ENCODE measurements at places on chromosomes 13 and 19.

- H3K4me1 ChIP-seq, result peaks cover 65% of the 10 kb centered on the region
- H3K27me3 ChIP-seq, result no peaks in the 10 kb centered on the region
- peak; percentile 82 for DNase-seq
- no peaks in the 10 kb centered on the region for H3K36me3 ChIP-seq
- peak overlapping the region; percentile 88 for H3K27ac ChIP-seq
Observed at GRCh38 chr19:48716562-48717291, 2.8 kb downstream of the MAMSTR start.

GRCh38 chr19:30310602-30311263 is 61.5 kb upstream of the ZNF536 start:
- no peaks in the 10 kb centered on the region for H3K27me3 ChIP-seq
- no peaks in the 10 kb centered on the region for H3K4me1 ChIP-seq
- H3K36me3 ChIP-seq, result no peaks in the 10 kb centered on the region
- H3K27ac ChIP-seq, result no peak overlapping the region
- no peak for DNase-seq

GRCh38 chr19:51687791-51688670 is 5.1 kb upstream of the SPACA6 start:
- H3K27ac ChIP-seq, result peak overlapping the region; percentile 100
- peak overlapping the region; percentile 30 for H3K4me3 ChIP-seq
- no peaks in the 10 kb centered on the region for H3K36me3 ChIP-seq
- no peaks in the 10 kb centered on the region for H3K27me3 ChIP-seq
- peaks cover 32% of the 10 kb centered on the region for H3K4me1 ChIP-seq
- peak; percentile 88 for DNase-seq

- no peak overlapping the region for H3K27ac ChIP-seq
- peaks cover 1% of the 10 kb centered on the region for H3K4me1 ChIP-seq
- H3K4me3 ChIP-seq, result no peak overlapping the region
- peaks cover 14% of the 10 kb centered on the region for H3K27me3 ChIP-seq
- H3K36me3 ChIP-seq, result peaks cover 8% of the 10 kb centered on the region
- no peak for DNase-seq
Observed at GRCh38 chr19:38204096-38204495, 19.9 kb downstream of the DPF1 start.

DNA sequence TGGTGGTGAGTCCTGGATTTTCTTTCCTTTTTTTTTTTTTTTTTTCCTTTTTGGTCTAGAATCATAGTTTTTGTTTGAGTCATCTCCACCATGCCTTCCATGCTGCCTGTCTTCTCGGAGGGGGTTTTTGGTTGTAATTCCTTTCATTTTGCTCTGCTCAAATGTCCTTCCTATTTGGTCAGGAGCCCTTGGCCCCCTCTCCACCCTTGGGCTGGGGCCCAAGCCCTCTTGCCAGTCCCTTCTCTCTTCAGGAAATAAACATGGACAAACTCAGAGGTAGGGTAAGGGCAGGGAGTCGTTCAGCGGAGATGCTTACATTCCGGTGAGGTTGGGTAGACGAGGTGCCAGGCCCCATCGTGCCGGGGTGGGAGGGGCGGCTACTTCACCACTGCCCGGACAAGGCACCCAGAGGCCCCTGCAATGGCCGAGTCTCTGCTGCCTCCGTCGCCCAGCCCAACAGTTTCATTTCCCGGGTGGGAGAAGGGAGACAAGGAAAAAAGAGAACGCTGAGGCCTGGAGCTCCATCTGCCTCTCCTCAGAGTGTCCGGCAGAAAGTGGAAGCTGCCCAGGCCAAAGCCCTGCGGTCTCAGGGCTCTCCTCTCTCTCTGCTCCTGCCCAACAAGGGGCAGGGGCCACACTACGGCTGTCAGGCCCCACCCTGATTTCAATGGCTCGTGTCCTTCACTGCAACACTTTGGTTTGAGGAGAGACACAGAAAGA is 12.7 kb downstream of the ZNF574 start:
- H3K27me3 ChIP-seq, result no peaks in the 10 kb centered on the region
- DNase-seq, result no peak
- H3K4me3 ChIP-seq, result no peak overlapping the region
- H3K36me3 ChIP-seq, result peaks cover 4% of the 10 kb centered on the region
- H3K27ac ChIP-seq, result peak overlapping the region; percentile 61

GRCh38 chr13:84029396-84029795 is 147.1 kb upstream of the SLITRK1 start:
- H3K4me3 ChIP-seq, result no peak overlapping the region
- H3K4me1 ChIP-seq, result no peaks in the 10 kb centered on the region
- H3K27ac ChIP-seq, result no peak overlapping the region
- no peaks in the 10 kb centered on the region for H3K27me3 ChIP-seq
- no peak for DNase-seq

- no peak overlapping the region for H3K4me3 ChIP-seq
- no peak for DNase-seq
- H3K36me3 ChIP-seq, result no peaks in the 10 kb centered on the region
- H3K27ac ChIP-seq, result no peak overlapping the region
Observed at GRCh38 chr13:84651288-84651687, 769.0 kb upstream of the SLITRK1 start.

DNA sequence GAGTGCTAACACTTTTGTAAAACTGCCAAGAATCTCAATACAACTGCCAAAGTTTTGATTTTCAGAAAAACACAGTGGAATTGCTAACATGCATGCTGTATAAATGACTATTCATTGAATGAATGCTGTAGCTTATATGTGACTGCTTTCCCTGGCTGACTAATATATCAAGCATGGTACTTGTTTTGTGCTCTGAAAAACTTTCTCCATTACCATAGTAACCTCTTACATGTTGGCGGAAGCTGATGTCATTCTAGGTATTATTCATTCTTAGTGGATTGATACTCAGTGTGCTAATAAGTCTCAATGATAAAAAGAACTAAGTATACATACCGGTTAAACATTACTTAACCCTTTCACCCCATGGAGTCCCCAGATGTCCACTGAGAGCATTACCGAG is 166.1 kb upstream of the MYO16 start:
- H3K27ac ChIP-seq, result no peak overlapping the region
- no peaks in the 10 kb centered on the region for H3K27me3 ChIP-seq
- no peak for DNase-seq
- no peaks in the 10 kb centered on the region for H3K36me3 ChIP-seq
- H3K4me3 ChIP-seq, result no peak overlapping the region

GRCh38 chr13:26011996-26012821 is 39.6 kb downstream of the SHISA2 start:
- no peaks in the 10 kb centered on the region for H3K4me1 ChIP-seq
- no peaks in the 10 kb centered on the region for H3K27me3 ChIP-seq
- H3K4me3 ChIP-seq, result peak overlapping the region; percentile 18

- no peak overlapping the region for H3K4me3 ChIP-seq
- H3K27me3 ChIP-seq, result no peaks in the 10 kb centered on the region
- peaks cover 17% of the 10 kb centered on the region for H3K36me3 ChIP-seq
- H3K4me1 ChIP-seq, result peaks cover 37% of the 10 kb centered on the region
Observed at GRCh38 chr13:49113526-49114286, 106.4 kb upstream of the MLNR start.

GRCh38 chr13:49400755-49401659 is 42.9 kb downstream of the CAB39L start:
- H3K27me3 ChIP-seq, result no peaks in the 10 kb centered on the region
- peak overlapping the region; percentile 42 for H3K4me3 ChIP-seq

GRCh38 chr13:108902405-108903155 is 273.2 kb downstream of the MYO16 start:
- H3K27me3 ChIP-seq, result no peaks in the 10 kb centered on the region
- H3K4me3 ChIP-seq, result no peak overlapping the region
- no peak overlapping the region for H3K27ac ChIP-seq
- no peak for DNase-seq
- H3K4me1 ChIP-seq, result no peaks in the 10 kb centered on the region
- H3K36me3 ChIP-seq, result no peaks in the 10 kb centered on the region
